ENCODE measurements at places on chromosomes 12 and 14. TPM values are rescaled to one million over a fixed set of nuclear protein-coding genes. Genes with fewer than 3 reads are reported as not detected.

- no peak for DNase-seq
Measured at GRCh38 chr14:102819747-102820330, 42.6 kb downstream of the TRAF3 start.

DNA sequence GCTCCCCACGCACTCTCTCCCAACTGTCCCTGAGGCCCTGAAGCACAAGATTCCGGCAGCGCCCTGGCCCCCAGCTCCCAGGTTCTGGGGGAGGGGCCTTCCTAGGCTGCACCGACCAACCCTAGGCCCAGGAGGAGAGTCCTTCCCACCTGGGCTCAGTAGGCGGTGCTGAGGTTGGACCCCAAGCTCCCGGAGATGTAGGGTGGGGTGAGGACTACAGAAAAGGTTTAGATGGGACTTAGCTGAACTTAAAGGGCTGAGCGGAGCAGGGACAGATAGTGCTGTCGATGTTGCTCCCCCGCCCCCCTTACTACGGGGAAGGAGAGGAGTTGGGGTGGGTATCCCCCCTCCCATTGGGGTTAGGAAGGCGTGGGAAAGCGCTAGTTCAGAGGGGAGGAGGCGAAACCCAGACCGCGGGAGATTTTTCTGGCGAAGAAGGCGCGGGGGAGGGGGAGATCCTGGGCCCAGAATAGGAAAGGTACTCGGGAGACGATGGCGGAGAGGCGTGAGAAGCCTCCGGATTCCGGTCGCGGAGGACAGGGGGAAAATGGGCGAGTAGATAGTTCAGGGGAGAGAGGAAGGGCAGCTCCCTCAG, 4.2 kb upstream of the BAZ2A start:
- no peak for DNase-seq

GRCh38 chr12:105083031-105083430, 1.2 kb downstream of the ALDH1L2 start:
- DNase-seq: no peak

TMBIM6 gene
- total RNA-seq: 603 TPM

BRF1 gene
- total RNA-seq: 48.4 TPM

DNA sequence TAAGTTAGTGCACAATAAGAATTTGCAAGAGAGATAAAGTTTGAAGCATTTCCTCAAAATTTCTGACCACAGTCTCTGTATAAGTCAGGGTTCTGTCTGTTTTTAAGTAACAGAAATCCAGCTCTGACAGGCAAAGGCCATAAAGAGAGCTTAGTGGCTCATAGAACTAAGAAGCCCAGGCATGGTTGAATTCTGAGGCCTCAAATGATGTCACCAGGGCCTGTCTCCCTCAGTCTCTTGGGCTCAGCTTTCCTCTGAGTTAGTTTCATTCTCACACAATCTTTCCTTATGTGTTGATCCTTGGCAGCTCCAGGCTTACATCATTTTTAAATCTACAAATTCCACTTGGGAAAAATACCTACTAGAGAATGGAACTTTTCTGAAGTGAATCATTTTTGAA, 173.4 kb upstream of the ATP2B1 start:
- no peak for DNase-seq

PRIMA1 gene
- not detected for total RNA-seq

DNA sequence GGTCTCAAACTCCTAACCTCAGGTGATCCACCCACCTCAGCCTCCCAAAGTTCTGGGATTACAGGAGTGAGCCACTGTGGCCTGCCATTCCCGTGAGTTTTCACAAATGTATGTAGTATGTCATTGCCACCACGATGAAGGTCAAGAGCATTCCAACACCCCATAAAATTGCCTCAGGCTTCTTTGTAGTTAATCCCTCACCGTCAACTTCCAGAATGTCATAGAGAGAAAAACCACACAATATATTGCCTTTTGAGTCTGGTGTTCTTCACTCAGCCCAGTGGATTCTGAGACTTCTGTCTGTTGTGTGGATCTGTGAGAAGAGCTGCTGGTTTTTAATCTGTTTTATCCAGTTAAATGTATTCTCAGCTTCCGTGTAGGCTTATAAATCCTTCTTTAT, 12.6 kb upstream of the CFAP251 start:
- no peak for DNase-seq

DNA sequence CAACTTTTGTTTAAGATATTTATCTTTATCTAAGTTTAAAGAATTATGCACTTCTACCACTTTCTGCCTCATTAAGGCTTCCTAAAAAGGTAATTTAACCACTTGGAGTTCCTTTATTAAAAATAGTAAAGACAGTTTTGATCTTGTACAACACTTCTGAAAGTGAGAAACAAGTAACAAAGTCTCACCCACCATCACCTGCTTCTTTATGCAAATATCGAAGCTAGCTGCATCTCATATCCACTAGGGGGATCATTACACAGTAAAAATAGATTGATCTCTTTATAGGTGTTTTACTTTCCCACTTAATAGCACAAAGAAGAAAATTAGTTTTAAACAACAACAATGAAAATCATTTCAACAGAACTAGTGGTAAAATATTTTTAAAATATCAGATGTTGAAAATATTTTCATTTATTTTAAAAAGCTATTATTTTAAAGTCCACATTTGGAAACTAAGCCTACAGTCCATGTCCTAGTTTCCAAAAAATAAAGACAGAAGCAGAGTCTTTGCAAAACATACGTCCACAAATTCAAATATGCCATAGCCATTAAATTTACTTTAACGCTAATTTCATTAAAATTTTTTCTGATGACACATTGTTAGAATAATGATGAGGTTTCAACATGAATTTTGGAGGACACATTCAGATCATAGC, 160.0 kb upstream of the SOX5 start:
- DNase-seq: no peak

DNA sequence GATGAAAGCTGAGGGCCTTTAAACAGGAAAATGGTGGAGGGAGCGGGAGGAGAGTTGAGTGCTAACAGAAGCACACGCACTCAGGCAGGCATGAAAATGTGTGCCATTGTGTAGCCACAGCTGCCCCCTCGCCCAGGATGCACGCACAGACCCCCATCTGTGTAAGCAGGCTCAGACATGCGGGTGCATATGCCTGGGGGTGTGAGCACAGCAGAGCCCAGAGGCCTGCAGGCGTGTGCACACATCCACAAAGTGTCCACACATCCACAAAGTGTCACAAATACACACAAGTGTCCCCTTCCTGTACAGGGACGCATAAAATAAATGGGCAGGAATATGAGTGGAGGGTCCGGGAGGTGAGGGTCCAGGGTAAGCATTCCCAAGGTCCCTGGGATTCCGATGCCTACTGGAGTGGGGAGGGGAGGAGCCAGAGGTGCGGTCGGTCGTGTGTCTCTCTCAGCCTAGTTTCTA, 805 bp upstream of the KRT7 start:
- DNase-seq: no peak

- DNase-seq: no peak
Measured at GRCh38 chr12:51008329-51009055, 17.7 kb downstream of the SLC11A2 start.

DNA sequence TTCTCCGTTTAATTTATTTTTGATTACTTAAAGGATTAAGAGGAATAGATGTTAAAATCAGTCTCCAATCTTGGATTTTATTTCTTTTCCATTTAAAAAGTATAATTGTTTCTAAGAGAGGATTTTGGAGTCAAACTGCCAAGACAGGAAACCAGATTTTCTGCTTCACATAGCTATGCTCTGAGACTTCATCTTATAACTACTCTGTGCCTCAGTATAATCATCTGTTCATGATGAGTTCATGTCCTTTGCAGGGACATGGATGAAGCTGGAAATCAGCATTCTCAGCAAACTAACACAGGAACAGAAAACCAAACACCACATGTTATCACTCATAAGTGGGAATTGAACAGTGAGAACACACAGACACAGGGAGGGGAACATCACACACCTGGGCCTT, 9.0 kb upstream of the TAS2R31 start:
- no peak for DNase-seq

GPR65 gene
- total RNA-seq: not detected

SIX1 gene
- total RNA-seq: 3.3 TPM

DNA sequence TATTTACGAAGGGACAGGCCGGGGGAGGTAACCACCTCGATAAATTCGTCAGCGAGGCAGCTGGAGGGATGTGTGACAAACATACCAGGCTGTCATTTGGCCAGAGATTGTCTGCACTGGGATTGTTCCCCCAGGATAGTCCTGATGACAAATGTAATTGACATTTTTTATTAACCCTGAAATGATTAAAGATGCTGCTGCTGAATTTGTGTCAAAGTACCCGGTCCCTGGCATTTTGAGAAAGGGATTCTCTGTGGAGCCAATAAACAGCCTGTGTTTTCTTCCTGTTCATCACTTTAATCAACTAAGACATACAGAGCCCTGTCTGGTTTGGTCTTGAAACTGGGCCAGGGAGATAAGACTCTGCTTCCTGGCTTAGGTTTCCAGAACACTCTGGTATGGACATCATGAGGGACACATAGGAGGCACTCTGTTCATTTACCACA, 117.6 kb downstream of the SLC25A47 start:
- no peak for DNase-seq

DNA sequence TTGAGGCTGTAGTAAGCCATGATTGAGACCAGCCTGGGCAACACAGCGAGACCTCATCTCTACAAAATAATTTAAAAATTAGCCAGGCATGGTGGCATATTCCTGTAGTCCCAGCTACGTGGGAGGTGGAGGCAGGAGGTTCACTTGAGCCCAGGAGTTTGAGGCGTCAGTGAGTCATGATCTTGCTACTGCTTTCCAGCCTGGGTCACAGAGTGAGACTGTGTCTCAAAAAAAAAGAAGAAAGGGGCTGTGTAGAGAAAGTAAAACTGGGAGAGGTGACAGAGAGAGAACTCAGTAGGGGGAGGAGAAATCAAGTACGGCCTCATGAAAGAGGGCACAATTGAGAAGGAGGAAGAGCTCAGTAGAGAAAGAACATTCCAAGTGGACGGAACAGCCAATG, 12.4 kb downstream of the TECPR2 start:
- DNase-seq: no peak

DNA sequence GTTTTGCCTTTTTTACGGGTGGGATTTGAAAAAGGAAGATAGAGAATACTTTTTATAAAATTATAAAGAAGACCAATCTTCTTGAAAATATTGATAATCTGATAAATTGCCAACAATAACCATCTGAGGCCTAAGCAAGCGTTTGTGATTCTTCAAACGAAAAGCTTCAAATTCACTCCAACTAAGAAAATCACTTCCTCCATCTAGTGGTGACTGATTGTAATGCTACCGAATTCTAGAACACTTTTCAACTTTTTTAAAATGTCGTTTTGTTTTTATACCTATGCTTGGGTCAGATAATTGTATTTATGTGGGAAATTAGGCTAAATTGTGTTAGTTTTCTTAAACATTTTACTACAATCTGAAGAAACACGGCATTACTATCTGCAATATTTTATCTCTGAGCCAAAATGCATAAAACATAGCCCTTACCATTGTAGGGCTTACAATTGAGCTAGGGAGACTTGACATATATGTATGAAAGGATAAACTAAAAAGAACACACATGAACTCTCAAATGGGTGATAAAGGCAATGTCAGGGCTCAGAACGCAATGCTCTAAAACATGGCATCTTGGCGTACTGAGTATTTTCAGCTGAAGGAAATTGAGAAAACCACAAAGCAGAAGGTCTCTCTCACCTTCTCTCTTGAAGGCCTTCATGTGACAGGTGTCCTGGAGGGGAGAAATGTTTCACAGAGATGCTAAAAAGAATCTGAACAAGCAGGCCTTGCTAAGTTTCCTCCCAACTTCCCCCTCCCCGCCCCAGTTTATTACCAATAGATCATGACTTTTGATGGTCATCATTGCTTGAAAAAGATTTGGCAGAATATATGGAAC, 36.8 kb upstream of the G2E3 start:
- DNase-seq: peak; percentile 7

DNA sequence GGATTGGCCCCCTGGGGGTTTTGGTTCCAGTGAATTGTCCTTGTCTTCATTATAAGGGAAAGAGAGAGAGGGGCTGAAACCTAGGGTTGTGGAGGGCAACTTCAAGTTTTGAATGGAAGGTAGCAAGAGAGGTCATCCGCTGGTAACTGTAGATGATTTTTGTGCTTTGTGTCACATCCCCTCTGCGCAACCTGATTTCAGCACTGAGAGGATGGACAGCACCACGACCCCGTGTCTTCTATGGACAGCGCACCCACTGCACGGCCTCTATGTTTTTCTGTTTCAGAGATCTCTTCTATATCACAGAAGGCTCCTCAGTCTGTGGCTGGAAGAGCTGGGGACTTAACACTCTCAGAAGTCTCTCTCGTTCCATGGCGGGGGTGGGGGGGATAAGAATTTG, 127.0 kb upstream of the RPH3A start:
- DNase-seq: no peak

DNA sequence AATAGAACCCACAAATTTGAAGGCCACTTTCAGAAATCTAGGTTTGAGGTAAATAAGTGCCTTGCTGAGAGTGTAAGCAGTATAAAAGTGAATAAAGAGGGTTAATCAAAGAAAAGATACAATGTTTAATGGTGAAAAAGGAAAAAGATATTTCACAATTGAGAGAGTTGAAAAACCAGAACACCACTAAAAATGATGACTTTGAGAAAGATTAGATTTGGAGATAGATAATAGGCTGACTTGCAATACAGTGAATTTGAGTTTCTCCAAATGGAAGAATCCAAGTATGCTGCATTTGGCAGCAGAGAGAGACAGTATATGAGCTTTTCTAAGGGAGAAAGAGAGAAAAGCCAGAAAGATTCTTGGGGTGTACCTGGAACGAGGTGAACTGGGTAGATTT, 2.2 kb downstream of the DENR start:
- DNase-seq: no peak

RERGL gene
- total RNA-seq: not detected

PTPRR gene
- total RNA-seq: 2.3 TPM

- DNase-seq: no peak
Measured at GRCh38 chr12:130220706-130221100, 58.4 kb downstream of the FZD10 start.

DNA sequence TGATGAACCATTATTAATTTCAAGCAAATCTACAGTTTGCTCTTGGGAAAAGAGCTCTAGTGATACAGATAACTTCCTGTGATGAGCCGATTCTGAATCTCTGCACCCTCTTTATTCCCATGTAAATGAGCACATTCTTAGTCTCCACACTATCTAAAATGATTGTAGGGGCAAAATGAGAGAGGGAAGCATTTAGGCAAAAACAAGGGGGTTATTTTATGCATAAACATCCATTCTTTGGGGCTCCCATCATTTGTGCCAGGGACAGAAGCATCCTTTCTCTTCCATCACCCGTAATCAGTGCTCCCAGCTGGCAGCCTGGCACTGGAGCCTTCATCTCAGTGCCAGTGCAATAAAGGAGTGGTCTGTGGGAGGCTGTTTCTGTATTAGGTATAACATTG, 1.7 kb upstream of the GPD1 start:
- DNase-seq: no peak

- no peak for DNase-seq
Measured at GRCh38 chr14:104556256-104557021, 23.1 kb upstream of the C14orf180 start.

EIF2S1 gene
- 75.1 TPM for total RNA-seq

GRCh38 chr12:120102189-120103043, 14.1 kb downstream of the RAB35 start:
- DNase-seq: no peak
